ENCODE measurements at places on chromosomes 1 and 21. TPM values are rescaled to one million over a fixed set of nuclear protein-coding genes. Genes with fewer than 3 reads are reported as not detected.

Gene TPTE
- total RNA-seq: not detected

Gene B3GALT5
- total RNA-seq: not detected

Gene ETV3L
- total RNA-seq: not detected

Gene WDR3
- 81.4 TPM for total RNA-seq

Gene PRMT2
- 69.8 TPM for total RNA-seq

DNA sequence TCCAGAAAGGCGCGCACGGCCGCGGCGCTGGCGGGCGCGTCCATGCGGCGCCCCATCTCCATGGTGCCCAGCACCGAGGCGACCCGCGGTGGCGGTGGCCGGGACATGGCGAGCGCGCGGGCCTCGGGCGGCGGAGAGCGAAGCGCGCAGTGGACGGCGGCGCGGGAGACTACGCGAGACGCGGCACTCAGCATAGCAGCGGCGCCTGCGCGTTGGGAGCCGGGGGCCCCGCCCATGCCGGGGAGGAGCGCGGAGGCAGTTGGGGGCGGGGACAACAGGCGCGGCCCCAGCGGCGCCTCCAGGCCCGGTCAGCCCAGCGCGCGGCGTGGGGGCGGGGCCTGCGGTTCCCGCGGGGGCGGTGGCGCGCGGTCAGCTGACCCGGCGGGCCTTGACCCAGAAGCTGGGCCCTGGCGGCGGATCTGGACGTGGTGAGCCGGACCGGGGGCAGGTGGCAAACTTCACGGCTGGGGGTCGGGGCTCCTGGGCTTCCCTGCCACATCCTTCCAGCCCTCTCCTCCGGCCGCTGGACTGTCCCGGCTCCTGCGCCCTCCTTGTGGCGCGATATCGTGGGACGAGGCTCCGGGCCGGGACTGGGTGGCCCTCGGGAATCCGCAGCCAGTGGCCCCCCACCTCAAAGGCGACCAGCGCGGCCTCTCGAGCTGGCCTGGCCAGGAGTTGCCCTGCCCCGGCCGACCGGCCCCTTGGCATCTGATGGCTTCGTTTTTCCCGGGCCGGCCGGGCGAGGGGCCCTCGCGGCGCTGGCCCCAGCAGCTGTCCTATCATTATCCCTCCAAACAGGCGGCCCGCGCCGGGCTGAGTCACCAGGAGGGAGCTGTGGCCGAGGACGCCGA lies at the start of the genes AKR7A2 and SLC66A1:
AKR7A2 (minus strand) TSS at position 214 of the 851 bp plus-strand sequence; CDS start at position 194, 20 bp downstream.
SLC66A1 (plus strand) TSS at position 396 of the 851 bp plus-strand sequence. CDS start 5,352 bp downstream, outside the sequence.
- peak within 1 kb of the TSS; percentile 76 for H3K4me3 ChIP-seq
- peak within 1 kb of the TSS; percentile 69 for H3K27ac ChIP-seq
- H3K27me3 ChIP-seq: no peaks in the 10 kb centered on the region
- DNase-seq: peak; percentile 77
- peaks cover 13% of the 10 kb centered on the region for H3K4me1 ChIP-seq

- H3K27me3 ChIP-seq: no peaks in the 10 kb centered on the region
- H3K4me1 ChIP-seq: no peaks in the 10 kb centered on the region
- no peaks in the 10 kb centered on the region for H3K36me3 ChIP-seq
- H3K4me3 ChIP-seq: no peak overlapping the region
- DNase-seq: no peak
These were observed 18.1 kb downstream of the PCSK9 start for GRCh38 chr1:55057270-55057955.

GRCh38 chr1:98817821-98818220 lies 156.3 kb downstream of the SNX7 start:
- no peak for DNase-seq
- no peaks in the 10 kb centered on the region for H3K4me1 ChIP-seq
- no peaks in the 10 kb centered on the region for H3K27me3 ChIP-seq
- no peak overlapping the region for H3K4me3 ChIP-seq
- H3K27ac ChIP-seq: no peak overlapping the region

Data from CD8-positive, alpha-beta memory T cell (primary cell).